ENCODE measurements at places on chromosomes 11 and 22.

GRCh38 chr11:76049511-76049910, 156.8 kb downstream of the WNT11 start:
- no peak overlapping the region for H3K27ac ChIP-seq
- no peak overlapping the region for H3K4me3 ChIP-seq
- no peaks in the 10 kb centered on the region for H3K27me3 ChIP-seq
- H3K4me1 ChIP-seq = peaks cover 2% of the 10 kb centered on the region
- peaks cover 2% of the 10 kb centered on the region for H3K36me3 ChIP-seq
- DNase-seq = no peak

- no peaks in the 10 kb centered on the region for H3K4me1 ChIP-seq
- no peak overlapping the region for H3K4me3 ChIP-seq
- H3K27me3 ChIP-seq = no peaks in the 10 kb centered on the region
- DNase-seq = no peak
These were observed 2112.2 kb upstream of the RAG2 start for GRCh38 chr11:38710262-38710661.

GRCh38 chr11:117473481-117474091, 145.9 kb downstream of the CEP164 start:
- peaks cover 36% of the 10 kb centered on the region for H3K27me3 ChIP-seq
- peaks cover 5% of the 10 kb centered on the region for H3K36me3 ChIP-seq
- no peak for DNase-seq
- H3K4me3 ChIP-seq = no peak overlapping the region
- H3K27ac ChIP-seq = no peak overlapping the region

DNA sequence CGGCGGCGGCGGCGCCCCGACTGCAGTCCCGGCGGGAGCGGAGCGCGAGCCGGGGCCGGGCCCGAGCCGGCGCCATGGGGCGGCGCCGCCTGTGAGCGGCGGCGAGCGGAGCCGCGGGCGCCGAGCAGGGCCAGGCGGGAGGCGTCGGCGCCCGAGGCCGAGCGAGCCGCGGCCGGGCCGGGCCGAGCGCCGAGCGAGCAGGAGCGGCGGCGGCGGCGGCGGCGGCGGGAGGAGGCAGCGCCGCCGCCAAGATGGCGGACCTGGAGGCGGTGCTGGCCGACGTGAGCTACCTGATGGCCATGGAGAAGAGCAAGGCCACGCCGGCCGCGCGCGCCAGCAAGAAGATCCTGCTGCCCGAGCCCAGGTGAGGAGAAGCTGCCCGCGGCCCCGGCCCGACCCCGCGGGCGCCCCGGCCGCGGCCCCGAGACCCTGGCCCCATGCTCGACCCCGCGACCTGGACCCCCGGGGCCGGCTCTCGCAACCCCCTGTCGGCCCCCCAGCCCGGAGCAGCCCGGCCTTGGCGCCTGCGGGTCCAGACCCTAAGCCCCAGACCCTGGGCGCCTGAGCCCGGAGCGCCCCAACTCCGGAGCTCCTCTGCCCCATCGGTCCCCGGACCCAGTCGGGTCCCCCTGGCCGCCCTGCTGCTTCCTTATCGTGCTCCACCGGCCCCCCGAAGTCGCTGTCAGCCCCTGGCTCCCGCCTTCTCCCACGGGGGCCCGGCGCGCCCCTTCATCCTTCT, at the start of gene GRK2:
Gene GRK2 (plus strand): TSS at position 25 of the 739 bp plus-strand sequence. CDS start 227 bp downstream, at position 252.
- H3K27ac ChIP-seq = peak within 1 kb of the TSS; percentile 95
- DNase-seq = no peak
- no peaks in the 10 kb centered on the region for H3K27me3 ChIP-seq
- H3K4me3 ChIP-seq = peak within 1 kb of the TSS; percentile 96

DNA sequence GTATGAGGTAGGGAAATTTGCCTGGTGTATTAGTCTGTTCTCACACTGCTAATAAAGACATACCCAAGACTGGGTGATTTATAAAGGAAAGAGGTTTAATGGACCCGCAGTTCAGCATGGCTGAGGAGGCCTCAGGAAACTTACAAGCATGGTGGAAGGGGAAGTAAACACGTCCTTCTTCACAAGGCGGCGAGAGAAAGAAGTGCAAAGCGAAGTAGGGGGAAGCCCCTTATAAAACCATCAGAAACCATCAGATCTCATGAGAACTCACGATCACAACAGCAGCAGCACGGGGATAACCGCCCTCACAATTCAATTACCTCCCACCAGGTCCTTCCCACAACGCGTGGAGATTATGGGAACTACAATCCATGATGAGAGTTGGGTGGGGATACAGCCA, 12.0 kb upstream of the RFPL2 start:
- peaks cover 3% of the 10 kb centered on the region for H3K36me3 ChIP-seq
- H3K27ac ChIP-seq = no peak overlapping the region
- H3K27me3 ChIP-seq = peaks cover 19% of the 10 kb centered on the region
- no peaks in the 10 kb centered on the region for H3K4me1 ChIP-seq
- H3K4me3 ChIP-seq = no peak overlapping the region
- no peak for DNase-seq

DNA sequence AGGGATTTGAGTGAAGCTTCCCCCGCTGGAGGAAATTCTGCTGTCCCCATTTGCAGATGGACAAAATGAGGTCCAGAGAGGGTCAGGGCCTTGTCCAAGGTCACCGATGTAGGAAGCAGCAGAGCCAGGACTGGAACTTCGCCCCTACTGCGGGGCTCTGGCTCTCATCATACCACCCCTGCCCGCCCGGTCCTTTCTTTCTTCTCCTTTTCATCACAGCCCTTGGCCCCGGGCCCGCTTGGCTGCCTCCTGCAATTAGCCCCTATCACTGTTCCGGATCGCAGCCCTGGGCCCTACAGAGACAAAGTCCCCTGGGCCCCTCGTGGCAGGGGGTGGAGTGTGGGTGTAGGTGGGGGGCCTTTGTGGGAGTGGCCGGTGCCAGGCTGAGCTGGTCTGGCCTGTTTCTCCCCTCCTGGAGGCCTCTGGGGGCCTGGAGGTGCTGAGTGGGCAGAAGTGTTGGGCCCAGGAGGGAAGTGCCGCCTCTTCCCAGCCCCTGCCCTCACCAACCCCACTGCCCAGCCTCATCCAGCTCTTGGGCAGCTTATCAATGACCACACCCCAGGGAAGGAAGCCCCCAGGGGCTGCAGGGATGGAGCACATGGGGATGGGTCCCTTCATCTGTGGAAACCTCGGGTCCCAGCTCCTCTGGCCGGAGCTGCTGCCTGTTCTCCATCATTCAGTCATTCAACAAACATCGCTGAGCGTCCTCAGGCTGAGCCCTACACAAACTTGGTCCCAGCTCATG, 3.4 kb downstream of the EMID1 start:
- DNase-seq = no peak
- H3K36me3 ChIP-seq = peaks cover 7% of the 10 kb centered on the region
- H3K27me3 ChIP-seq = no peaks in the 10 kb centered on the region
- H3K4me1 ChIP-seq = peaks cover 3% of the 10 kb centered on the region
- H3K27ac ChIP-seq = no peak overlapping the region

GRCh38 chr11:66856496-66857233, at the start of gene LRFN4:
TSS of gene LRFN4 (plus strand) at chr11:66857064. CDS start at chr11:66857745, 681 bp downstream.
- H3K4me3 ChIP-seq = peak within 1 kb of the TSS; percentile 87
- peak within 1 kb of the TSS; percentile 57 for H3K27ac ChIP-seq
- DNase-seq = peak; percentile 72

DNA sequence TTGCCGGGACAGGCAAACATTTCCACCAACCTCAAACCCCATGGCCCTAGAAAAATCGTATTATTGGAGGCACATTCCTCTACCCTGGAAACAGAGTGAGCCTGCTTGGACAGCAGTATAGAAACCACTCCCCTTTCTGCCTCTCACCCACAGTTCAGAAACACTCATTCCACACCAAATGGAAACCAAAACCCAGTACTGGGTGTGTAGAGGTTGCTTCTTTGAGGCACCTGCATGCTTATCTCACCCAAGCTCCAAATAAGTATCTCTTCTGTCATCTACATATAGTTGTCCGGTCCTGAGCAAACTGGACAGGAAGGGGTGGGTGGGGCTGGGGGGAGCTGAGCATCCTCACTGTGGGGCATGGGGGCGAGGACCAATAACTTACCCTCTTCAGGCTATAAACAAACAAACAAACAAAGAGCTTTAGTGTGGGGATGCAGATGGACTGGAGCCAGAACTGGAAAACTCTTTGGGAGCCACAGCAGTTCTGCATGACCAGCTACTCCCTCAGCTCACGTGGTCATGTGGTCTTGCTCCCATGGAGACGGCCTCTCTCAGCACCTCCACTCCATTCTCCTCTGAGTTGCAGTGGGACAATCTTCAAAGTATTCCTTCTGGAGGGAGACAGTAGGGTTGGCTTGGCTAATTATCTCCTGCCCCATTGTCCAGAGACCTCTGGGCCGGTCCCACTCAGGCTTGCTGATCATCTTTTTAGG, 1.0 kb upstream of the PLAAT2 start:
- DNase-seq = no peak
- H3K36me3 ChIP-seq = peaks cover 5% of the 10 kb centered on the region
- H3K27ac ChIP-seq = peak overlapping the region; percentile 98
- peaks cover 42% of the 10 kb centered on the region for H3K4me1 ChIP-seq
- no peaks in the 10 kb centered on the region for H3K27me3 ChIP-seq

GRCh38 chr11:70544067-70544773, 145.9 kb downstream of the CTTN start:
- DNase-seq = no peak
- no peak overlapping the region for H3K27ac ChIP-seq
- peaks cover 33% of the 10 kb centered on the region for H3K27me3 ChIP-seq
- no peak overlapping the region for H3K4me3 ChIP-seq
- H3K36me3 ChIP-seq = no peaks in the 10 kb centered on the region

- H3K4me3 ChIP-seq = peak within 1 kb of the TSS; percentile 36
- peaks cover 4% of the 10 kb centered on the region for H3K4me1 ChIP-seq
- peaks cover 3% of the 10 kb centered on the region for H3K36me3 ChIP-seq
- peak; percentile 64 for DNase-seq
- no peak within 1 kb of the TSS for H3K27ac ChIP-seq
These were observed at the start of gene PRAME for GRCh38 chr22:22558972-22559603. TSS of gene PRAME (minus strand) at chr22:22559265. CDS start at chr22:22556832, 2,433 bp downstream.

- H3K4me1 ChIP-seq = no peaks in the 10 kb centered on the region
- DNase-seq = no peak
- peaks cover 29% of the 10 kb centered on the region for H3K27me3 ChIP-seq
These were observed 40.9 kb downstream of the CWC15 start for GRCh38 chr11:94932503-94932902.

- H3K27ac ChIP-seq = no peak overlapping the region
- H3K27me3 ChIP-seq = peaks cover 15% of the 10 kb centered on the region
- H3K4me3 ChIP-seq = no peak overlapping the region
- DNase-seq = no peak
These were observed 156.7 kb downstream of the CTTN start for GRCh38 chr11:70555078-70555477.

- no peak overlapping the region for H3K4me3 ChIP-seq
- no peaks in the 10 kb centered on the region for H3K36me3 ChIP-seq
- no peaks in the 10 kb centered on the region for H3K27me3 ChIP-seq
- H3K4me1 ChIP-seq = peaks cover 48% of the 10 kb centered on the region
These were observed 3.9 kb downstream of the MALAT1 start for GRCh38 chr11:65502555-65503367.

GRCh38 chr11:1026163-1026450, 10.4 kb downstream of the MUC6 start:
- DNase-seq = no peak
- H3K36me3 ChIP-seq = peaks cover 10% of the 10 kb centered on the region
- H3K27me3 ChIP-seq = no peaks in the 10 kb centered on the region
- H3K27ac ChIP-seq = no peak overlapping the region
- H3K4me3 ChIP-seq = no peak overlapping the region
- H3K4me1 ChIP-seq = peaks cover 2% of the 10 kb centered on the region

DNA sequence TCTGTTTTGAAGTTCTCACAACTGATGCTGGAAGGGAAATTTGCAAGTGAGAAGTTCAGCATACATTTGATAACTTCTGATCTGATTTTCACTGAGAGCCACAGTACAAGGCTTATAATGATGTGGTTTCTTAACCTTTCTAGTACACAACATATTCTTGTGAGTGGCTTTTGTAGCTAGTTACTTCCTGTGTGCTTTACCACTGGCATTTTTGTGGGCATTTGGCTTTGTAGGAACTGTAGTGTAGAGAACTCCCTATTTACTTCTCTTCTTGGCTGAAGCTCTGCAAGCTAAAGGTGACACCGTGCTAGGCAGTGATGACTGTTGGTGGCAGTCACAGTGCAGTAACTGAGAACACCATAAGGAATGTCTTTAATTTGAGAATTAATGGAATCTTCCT, 14.9 kb downstream of the USP47 start:
- H3K27me3 ChIP-seq = no peaks in the 10 kb centered on the region
- H3K36me3 ChIP-seq = peaks cover 6% of the 10 kb centered on the region
- no peak overlapping the region for H3K27ac ChIP-seq
- H3K4me1 ChIP-seq = peaks cover 47% of the 10 kb centered on the region

DNA sequence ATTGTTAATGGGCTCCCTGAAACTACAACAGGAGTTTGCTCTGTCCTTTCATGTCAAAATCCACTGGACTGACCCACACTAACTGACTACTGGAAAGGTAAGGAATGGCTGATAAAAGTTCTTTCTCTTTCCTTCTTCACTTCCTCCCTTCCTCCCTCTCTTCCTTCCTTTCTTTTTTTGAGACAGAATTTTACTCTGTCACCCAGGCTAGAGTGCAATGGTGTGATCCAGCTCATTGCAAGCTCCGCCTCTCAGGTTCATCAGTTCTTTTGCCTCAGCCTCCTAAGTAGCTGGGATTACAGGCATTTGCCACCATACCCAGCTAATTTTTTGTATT, 85.2 kb downstream of the IGLL1 start:
- H3K4me1 ChIP-seq = peaks cover 9% of the 10 kb centered on the region
- no peak overlapping the region for H3K4me3 ChIP-seq
- H3K27me3 ChIP-seq = peaks cover 19% of the 10 kb centered on the region
- H3K27ac ChIP-seq = no peak overlapping the region

GRCh38 chr11:1569251-1569780, 2.8 kb downstream of the DUSP8 start:
- peak overlapping the region; percentile 73 for H3K4me3 ChIP-seq
- H3K36me3 ChIP-seq = peaks cover 84% of the 10 kb centered on the region
- H3K27ac ChIP-seq = peak overlapping the region; percentile 93
- H3K27me3 ChIP-seq = no peaks in the 10 kb centered on the region

DNA sequence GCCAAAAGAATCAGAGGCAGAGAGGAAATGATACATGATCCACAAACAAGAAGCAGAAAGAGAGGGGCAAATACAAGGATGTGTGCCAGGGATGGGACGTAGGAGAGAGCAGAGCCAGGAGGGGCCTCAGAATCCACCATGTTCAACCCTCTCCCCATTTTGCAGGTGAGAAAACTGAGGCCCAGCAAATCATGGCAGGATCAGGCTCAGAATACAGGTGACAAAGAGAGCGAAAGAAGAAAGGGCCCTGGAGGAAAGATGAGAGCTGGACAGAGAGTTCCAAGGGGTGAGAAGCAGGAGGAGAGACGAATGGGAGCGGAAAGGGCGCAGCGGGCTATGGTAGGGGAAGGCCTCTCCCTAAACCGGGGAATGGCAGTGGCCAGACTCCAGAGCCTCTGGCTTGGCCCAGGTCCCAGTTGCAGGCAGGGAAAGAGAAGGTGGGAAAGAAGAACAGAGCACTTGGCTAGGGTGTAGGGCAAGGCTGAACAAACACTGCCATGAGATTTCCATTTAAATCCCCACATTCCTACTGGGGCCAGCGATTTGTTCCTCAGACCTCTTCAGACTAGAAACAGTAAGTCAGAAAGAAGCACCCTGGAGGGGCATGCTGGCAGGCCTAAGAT, 44.4 kb upstream of the TSKU start:
- no peaks in the 10 kb centered on the region for H3K36me3 ChIP-seq
- H3K4me3 ChIP-seq = no peak overlapping the region
- H3K27ac ChIP-seq = no peak overlapping the region
- H3K4me1 ChIP-seq = no peaks in the 10 kb centered on the region

All from effector memory CD8-positive, alpha-beta T cell (primary cell).